T-helper 22 cell (primary cell): ENCODE measurements at places on chromosomes 5 and 9.

GRCh38 chr5:3019045-3019444 lies 267.6 kb upstream of the IRX2 start:
- DNase-seq, result no peak

DNA sequence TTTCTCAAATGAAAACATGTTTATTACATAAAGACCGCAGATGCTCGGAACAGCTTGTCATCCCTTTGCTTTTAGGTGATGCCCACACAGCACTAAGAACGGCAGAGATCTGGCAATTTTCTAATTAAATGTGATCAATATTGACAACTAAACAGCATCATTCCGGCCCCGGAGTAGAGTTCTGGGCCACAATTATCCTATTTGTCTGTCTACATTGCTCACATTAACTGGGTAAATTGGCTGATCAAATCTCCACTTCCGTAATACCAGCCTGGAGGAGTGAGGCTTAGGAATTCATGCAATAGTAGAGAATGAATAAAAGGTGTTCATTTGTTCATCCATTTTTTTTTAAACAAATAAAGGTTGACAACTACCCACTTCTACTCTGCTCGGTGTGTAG lies 245.1 kb upstream of the C9orf72 start:
- DNase-seq, result no peak

DNA sequence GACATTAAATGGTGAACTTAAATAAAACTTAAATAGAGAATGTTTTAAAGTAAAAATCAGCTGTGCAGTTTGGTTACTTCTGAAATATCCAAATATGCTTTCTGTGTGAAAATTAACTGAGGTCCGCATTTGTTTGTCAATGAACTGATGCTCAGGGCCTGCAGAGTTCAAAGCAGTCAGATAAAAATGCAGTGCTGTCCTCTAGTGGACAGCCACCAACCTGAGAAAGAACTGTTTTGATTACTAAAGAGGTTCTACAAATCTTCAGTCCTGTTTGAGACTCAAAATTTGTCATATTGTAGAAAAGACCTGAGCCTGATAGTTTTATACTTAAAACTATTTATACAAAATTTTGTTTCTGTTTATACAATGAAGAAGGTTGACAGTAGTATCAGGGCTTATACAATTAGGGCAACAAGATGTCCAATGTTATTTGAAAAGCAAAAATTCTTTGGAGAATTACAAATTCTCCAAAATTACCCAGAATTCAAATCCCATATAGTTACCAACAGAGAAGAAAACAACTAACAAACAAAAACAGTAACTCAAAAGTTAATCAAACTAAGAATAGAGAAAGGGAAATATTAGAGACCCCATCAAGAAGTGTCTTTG lies 232.3 kb upstream of the TBCA start:
- no peak for DNase-seq

- DNase-seq, result no peak
Observed at GRCh38 chr5:135444360-135444759, 2.8 kb downstream of the DCANP1 start.

DNA sequence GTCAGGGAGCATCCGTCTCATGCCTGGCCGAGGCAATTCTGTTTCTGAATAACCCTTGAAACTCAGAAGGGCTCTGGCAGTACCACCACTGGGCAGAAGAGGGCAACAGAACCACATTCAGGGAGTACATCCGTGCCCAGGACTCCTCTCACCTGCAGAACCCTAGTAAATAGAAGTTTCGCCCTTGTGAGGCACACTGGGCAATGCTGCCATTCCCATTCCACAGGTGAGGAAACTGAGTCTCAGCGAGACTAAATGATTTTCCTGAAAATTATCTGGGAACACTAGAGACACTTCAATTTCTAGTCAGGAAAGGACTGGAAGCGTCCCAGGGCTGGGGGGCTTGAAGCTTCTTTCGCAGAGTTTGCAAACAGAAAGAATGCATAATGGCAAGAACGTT lies 74.7 kb downstream of the FGF1 start:
- peak; percentile 3 for DNase-seq
